ENCODE measurements at places on chromosomes 6 and 20. TPM values are rescaled to one million over a fixed set of nuclear protein-coding genes. Genes with fewer than 3 reads are reported as not detected.
A peak's percentile ranks its signal among the peaks of the same experiment; 100 is the strongest.

C20orf144 gene
- not detected for total RNA-seq

HLA-DRB1 gene
- total RNA-seq: 87.1 TPM

ANKRD66 gene
- not detected for total RNA-seq

GRCh38 chr6:143457563-143458359 lies 7.2 kb downstream of the PEX3 start:
- DNase-seq: no peak

GRCh38 chr6:118377711-118378414 lies 170.2 kb upstream of the PLN start:
- no peak for DNase-seq

DNA sequence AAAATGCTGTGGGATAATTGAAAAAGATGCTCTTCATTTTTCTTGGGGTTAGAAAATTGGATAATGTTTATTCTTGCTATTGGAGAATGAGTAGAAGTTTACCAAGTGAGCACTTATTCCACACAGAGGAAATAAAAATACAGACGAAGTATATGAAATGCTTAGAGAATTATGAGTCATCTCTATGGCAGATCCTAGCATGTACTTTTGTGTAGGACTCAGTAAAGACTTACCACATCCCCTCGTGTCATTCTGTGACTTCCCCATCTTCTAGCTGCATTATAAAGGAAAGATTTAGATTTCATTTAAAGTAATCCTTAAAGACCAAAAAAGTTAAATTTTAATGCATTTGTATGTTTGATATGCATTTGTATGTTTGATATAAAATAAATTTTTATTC lies 685.6 kb downstream of the TBC1D32 start:
- DNase-seq: no peak

GRCh38 chr6:73606428-73606827 lies 47.4 kb downstream of the SLC17A5 start:
- DNase-seq: no peak

- no peak for DNase-seq
Measured at GRCh38 chr6:1009103-1009502, 302.8 kb upstream of the FOXQ1 start.

GRCh38 chr20:33843050-33843449 lies 31.9 kb downstream of the CHMP4B start:
- no peak for DNase-seq

DNA sequence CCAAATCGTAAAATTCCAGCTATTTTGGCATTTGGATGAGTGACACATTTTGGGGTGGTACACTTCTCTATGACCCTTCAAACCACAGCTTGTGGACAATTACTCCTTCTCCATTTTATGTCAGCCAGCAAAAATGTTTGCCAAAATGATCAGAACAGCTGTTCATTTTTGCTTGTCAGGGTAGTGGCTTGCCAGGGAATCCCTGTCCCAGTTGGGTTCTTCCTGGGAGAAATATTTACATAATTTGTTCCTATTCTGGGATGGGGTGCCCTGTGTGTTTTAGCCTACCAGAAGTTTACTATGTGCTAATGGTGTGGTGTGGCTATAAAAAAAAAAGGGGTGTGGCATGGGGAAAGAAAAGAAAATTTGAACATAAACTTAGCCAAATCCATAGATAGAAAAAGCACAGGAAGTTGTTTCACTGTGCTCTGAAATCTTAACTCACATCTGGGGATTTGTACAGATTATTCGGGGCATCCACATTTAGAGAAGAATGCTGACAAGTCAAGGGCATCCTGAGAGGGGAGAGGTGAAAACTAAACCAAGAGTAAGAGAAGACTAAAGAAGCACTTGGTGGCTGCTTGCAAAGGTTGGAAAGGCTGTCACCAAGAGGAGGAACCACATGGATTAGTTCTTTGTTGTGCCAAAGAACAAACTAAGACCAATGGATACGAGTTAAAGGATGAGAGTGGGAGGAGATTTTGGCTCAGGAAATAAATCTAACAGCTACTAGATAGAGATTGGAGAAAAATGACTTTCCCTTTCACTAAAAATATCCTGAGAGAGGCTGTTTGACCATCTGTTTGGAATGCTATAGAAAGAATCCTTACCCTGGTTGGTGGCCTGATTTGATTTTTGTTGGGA lies 55.2 kb upstream of the RBM24 start:
- DNase-seq: no peak

DNA sequence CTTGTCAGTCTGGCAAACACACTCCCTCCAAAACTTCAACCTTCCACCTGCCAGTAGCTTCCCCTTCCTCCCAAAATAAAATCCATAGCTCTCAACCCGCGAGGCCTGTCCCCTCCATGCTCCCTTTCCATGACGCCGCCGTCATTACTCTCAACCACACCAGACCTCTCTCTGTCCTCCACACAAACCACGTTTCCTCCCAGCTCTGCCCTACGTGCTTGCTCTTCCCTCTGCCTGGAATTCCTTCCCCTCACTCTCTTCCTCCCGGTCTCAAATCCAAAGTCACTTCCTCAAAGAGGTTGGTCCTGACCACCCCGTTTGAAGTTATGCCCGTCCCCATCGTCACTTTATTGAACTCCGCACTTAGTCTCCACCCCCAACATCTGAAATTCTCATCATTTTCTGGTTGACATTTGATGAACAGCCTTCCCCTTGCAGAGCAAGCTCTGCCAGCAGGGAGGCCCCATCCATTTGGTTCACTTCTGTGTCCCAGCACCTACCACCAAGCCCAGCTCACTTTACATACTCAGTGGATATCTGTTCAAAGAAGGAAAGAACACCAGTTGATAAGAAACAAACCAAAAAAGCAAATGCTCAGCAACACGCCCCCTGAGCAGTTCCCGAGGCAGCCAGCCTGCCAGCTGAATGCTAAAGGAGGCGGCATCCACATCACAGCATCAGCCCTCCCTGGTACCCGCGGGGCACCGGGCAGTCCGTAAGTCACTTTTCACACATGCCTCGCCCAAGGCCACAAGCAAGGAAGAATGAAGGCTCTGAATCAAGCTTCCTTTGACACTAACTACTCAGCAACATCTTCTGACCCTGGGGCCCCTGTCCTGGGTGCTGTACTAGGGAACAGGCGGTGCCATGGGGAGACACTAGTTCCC lies 125.0 kb downstream of the NFATC2 start:
- no peak for DNase-seq

DNA sequence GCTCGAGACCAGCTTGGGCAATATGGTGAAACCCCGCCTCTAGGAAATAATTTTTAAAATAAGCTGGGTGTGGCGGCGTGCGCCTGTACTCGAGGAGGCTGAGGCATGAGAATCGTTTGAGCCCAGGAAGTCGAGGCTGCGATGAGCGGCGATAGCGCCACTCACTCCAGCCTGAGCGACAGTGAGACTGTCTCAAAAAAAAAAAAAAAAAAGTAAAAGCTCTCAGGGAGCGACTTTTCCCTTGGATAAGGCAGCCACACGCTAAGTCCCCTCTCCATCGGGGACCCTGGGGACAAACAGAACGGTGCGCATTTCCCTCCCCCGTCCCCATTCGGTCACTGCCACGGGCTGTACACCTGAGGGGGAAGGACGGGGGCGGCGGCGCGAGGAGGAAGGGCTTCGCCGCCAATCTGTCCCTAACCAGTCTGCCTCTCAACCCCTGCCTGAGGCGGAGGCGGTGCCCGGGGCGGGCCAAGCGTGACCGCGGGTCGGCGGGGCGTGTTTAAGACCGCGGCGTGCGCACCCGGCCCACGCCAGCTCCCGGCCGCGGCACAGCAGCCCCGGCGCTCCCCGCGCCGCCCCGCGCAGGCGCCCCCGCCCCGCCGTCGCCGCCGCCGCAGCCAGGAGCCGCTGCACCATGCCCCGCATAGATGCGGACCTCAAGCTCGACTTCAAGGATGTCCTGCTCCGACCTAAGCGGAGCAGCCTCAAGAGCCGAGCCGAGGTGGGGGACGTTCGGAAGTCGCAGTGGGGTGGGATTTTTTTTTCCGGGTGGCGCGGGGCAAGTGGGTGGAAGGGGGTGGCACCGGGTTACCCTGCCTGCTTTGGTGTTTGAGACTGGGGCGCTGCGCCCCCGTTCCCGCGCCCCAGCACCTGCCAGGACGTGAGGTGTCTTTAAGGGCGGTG lies at the start of gene GMPR:
TSS of gene GMPR (plus strand) at position 531 of the 906 bp plus-strand sequence. CDS start at position 638, 107 bp downstream.
- peak; percentile 68 for DNase-seq

- no peak for DNase-seq
Measured at GRCh38 chr6:18099511-18099910, 23.0 kb downstream of the NHLRC1 start.

DNA sequence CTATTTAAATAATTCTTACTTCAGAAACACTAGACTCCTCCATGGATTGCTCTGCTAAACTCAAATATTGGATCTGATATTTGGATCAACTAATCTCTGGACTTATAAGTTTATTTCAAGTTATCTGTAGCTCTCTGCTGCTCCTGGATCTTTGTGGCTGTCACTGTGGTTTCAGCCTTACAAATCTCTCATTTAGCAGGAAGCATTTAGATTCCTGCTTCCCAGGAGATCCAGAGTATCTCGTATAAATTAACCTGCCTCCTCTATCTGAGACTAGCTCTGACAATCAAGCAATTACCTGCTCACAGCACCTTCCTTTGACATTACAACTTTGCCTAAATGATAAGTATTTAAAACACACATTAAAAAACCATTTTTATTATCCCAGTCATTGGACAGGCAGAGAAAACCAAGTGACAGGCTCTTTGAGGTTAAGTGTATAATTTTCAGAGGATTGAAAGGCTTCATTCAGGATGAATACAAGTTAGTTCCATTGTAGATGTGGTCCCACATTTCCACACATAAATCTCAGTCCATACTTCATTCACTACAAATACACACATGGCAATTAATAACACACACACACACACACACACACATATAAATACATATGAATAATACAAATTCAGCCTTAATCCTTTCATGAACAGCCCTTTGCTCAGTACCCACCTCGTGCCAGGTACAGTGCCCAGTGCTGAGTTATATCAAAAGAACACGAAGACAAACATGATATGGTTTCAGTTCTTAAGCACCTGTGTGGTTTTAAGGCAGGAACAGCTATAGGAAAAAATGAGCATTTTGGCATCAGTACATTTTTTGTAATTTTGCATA lies 55.5 kb upstream of the PLCB1 start:
- no peak for DNase-seq

DNA sequence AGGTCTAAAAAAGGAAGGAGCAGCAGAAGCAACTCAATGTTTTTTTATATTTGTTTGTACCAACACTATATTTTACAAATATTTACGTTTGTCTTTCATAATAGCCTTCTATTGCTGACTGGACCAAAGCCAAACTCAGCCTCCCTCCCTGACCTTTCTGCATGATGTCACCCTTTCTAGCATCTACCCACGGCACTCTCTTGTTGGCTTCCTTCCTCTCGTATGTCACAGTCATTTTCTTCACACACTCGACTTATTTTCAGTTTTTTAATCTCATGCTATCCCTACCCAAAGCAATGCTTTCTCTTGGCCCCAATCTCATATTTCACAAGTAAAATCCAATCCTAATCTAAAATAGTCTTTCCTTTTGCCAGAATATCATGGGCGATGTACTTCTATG lies 16.3 kb upstream of the FAM8A1 start:
- no peak for DNase-seq

DNA sequence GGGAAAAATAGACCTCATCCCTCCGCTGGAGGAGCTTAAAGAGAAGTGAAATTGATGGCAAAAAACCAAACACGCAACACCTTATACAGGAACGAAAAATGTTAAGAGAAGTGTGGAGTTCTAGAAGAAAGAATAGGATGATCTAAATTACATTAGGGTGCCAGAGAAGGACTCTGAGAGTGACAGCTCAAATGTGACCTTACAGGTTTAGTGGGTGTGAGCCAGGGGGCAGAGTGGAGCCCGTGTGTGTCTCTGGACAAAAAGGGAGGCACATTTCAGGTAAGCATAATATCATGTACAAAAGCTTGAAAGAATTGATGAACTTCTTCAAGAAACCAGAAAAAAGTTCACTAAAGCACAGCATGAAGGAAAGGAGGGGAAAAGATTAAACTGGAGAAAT lies 20.8 kb downstream of the HLA-DRA start:
- DNase-seq: no peak

GRCh38 chr6:24990944-24991809 lies 55.4 kb upstream of the RIPOR2 start:
- DNase-seq: no peak

DNA sequence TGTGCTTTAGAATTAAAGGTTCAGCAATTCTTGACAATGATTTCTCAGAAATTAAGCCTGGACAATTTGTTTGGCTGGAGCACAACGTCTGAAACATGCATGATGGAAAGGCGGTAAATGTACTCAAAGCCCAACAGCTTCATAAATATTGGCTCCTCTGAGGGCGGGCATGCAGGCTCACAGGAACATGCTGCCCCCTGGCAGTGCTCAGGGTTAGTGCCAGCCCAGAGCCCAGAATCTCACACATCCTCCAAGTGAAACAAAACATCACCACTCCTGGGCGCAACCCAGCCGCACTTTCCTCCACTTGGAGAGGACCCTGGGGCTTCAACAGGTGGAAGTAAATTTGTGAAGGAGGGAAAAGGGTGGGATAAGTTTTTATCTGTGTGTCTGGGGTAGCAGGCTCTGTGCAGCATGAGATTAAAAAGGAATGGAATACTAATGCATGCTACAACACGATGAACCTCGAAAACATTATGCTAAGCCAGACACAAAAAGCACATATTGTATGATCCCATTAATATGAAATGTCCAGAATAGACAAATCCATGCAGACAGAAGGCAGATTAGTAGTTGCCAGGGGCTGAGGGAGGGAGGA lies 54.1 kb upstream of the PTPRT start:
- no peak for DNase-seq

DNA sequence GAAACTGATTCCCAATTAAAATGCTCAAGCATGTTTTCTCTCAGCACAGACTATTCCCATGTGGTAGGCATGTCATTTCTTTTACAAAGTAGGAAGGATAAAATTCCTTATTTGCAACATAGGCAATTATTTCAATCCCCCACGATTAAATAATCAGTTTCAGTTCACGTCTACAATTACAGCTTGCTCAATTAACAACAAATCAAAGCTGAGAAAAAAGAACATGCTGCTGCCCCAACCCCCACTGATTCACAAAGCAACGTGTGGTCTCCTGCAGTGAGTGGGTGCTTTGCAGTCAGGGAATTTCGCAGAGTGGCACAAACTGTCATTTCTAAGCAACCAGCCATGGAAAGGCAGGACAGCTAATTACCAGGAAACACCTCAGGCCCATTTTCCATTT lies 17.0 kb downstream of the RNASET2 start:
- no peak for DNase-seq

DNA sequence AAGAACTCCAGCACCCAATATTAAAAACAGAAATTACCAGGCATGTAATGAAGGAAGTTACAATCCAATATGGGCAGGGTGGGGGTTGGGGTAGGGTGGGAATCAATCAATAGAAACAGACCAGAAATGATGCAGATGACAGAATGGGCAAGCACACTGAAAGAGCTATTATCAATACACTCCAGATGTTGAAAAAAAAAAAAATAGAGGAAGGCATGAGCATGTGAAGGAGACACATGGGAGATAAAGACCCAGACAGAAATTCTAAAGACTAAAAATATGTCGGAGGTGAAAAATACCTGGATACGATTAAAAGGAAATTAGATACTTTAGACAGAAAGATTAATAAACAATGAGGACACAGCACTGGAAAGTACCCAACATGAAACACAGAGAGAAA lies 19.1 kb upstream of the ZC3H12D start:
- no peak for DNase-seq

GRCh38 chr6:169997930-169998218 lies 246.5 kb downstream of the ERMARD start:
- DNase-seq: no peak

- DNase-seq: peak; percentile 76
Measured at GRCh38 chr6:44127186-44128019, at the start of the genes MRPL14 and TMEM63B. Gene MRPL14, minus strand, starts transcription at chr6:44127452. Its CDS starts 10,841 bp downstream, at chr6:44116611. Gene TMEM63B, plus strand, starts transcription at chr6:44127554. Its CDS starts 7,031 bp downstream, at chr6:44134585.
